ENCODE measurements at places on chromosomes 7 and 10.

DNA sequence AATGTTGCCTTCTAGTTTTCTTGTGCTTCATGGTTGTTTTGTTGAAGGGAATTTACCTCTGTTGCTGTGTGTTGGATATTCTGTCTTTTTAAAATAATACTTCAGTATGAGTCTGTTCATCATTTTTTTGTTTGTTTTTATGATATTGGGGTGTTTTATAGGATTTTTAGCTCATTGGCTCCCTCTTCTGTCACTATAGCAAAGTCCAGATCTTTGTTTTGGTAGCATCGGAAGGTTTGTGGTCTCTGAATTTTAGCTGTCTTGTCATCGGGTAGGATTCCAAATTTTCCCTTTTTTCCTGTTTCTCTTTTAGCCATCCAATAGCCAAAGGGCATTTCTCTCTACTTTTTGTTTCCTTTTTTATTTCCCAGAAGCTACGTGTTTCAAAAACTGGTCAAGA is 91.4 kb downstream of the EXOC4 start:
- no peak for DNase-seq

DNA sequence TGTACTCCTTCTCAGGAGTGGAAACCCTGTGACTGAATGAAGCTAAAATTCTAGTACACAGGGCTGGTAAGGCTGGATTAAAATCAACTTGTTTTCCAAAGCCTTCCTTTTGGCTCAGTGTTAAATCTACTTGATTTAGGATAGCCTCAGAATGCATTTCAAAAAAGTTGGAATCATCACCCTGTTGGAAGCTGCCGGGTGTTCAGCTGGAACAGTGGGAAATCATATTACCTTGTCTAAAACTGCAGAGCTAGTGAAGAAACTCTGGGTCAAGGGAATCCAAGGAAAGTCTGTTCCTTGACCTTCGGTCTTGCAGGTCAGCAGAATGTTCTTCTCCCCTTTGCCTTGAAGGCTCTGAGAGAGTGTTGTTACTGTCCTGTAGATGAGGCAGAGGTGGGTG is 252.1 kb upstream of the INHBA start:
- no peak for DNase-seq

DNA sequence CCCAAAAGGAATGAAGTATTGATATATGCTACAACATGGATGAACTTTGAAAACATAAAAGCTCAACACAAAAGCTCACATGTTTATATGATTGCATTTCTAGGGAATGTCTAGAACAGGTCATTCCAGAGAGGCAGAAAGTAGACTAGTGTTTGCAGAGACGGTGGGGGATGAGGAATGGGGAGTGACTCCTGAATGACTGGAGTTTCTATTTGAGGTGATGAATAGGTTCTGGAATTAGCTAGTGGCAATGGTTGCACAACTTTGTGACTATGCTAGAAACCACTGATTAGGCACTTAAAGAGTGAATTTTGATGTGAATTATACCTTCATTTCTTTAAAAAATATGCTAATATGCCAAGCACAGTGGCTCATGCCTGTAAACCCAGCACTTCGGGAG is 6.9 kb downstream of the KPNA7 start:
- no peak for DNase-seq

- no peak for DNase-seq
Observed at GRCh38 chr7:80453699-80454340, 58.0 kb downstream of the GNAT3 start.

GRCh38 chr7:17015598-17016031 is 133.8 kb upstream of the AGR3 start:
- DNase-seq: no peak

- DNase-seq: no peak
Observed at GRCh38 chr10:8444630-8445029, 390.1 kb downstream of the GATA3 start.

- no peak for DNase-seq
Observed at GRCh38 chr7:42389697-42390096, 152.7 kb upstream of the GLI3 start.

DNA sequence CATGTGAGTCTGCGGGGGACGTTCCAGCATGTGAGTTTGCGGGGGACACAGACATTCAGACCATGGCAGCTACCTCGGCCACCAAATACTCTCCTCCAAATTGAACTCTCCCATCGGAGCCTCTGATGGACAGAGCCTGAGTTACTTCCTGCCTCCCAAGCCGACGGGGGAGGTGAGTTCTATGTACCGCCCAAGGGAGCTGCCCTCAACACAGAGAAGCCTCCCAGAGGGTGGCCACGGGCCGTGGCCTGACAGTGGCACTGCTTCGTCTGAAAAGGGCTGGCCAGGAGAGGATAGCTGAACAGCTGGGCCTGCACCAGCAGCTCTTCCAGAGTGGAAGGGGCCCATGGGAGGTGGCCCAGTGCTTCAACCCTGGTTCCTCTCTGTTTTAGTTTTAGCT is 274.5 kb upstream of the PPP2R2D start:
- DNase-seq: no peak

DNA sequence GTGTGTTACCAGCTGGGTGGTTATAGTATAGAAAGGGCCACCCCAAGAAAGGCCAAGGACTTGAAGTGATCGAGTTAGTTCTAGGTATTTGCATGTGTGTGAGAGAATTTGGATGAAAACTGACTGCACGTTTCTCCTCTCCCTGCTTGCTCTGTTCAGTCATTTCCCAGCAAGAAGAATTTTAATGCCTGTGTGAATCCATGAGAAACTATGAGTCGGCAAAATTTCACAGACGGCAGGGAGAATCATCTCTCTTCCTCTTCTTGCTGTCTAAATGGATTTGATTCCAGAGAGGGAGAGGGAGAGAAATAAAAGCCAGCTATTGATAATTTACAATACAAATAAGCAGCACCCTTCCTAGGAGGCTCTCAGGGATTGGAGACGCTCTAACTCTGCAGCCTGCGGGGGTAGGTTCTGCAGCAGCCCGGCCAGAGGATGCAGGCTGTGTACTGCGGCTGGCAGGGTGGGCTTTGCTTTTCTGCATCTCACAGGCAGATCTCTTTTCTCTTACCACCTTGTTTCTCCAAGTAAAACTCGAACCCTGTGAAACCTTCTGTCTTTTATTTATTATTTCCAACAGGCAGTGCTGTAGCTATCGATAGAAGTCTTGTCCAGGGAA is 183.6 kb downstream of the TCF7L2 start:
- DNase-seq: no peak

GRCh38 chr7:85205754-85206153 is 18.9 kb upstream of the SEMA3D start:
- no peak for DNase-seq

- DNase-seq: no peak
Observed at GRCh38 chr7:64602518-64602917, 39.6 kb upstream of the ZNF680 start.

DNA sequence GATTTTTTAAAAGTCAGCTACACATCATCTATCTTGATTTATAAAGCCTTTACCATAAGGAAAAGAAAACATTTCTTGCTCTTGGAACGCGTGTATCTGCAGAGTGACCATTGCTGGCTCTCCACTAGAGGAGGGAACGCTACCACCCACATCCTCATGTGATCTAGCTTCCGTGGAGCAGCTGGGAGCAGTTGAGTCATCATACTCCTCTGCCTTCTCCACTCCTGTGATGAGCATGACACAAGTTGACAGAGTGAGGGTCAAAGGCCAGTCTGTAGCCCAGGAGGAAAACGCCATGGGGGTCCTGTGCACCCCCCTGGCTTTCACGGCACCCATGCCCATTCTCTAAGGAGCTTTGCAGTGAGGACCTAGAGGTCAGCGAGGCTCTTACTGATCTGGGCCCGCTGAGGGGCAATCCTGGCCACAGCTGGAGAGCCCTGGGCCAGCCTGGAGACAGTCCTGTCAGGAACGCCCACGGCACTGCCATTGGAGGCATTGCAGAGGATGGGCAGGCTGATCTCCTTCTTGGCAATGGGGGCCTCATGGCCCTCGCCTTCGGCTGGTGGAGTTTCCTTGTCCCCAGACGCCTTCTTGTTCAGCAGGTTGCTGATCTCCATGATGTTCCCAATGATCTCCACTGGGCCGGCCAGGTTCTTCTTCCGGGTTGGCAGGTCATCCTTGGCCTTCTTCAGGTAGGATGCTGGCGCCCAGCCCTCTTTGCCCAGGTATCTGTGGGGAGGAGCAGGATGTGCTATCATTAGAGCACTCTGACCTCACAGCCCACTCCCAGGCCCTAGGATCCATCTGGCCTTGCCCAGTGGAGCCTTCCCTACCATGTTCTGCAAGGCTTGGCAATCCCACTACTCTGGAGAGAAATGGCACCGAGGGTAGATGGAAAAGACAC is 119.2 kb downstream of the NEURL1 start:
- no peak for DNase-seq

DNA sequence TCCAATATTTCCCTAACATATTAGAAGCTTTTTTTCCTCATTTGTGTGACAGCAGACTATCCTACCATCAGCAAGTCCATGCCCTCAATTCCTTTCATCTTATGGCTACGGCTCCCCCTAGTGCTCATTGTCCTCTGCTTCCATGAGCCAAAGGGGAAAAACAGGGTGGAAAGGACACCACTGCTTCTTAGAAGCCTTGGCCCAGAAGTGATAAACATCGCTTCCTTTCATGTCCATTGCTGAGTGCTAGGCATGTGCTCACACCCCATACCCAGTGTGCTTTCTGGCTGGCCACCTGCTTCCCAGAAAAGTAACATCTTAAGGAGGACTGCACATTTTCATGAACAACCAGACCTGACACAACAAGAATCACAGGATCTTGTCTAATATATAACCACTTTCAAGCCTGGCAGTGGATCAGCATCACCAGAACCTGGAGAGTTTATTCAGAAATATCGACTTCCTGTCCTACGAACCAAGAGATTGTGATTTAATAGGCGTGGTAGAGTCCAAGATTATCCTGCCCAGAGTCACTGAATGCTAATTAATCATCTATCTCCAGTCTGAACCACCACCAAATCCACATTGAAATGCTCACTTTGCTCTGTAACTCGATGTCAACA is 650.5 kb upstream of the SORCS1 start:
- no peak for DNase-seq

DNA sequence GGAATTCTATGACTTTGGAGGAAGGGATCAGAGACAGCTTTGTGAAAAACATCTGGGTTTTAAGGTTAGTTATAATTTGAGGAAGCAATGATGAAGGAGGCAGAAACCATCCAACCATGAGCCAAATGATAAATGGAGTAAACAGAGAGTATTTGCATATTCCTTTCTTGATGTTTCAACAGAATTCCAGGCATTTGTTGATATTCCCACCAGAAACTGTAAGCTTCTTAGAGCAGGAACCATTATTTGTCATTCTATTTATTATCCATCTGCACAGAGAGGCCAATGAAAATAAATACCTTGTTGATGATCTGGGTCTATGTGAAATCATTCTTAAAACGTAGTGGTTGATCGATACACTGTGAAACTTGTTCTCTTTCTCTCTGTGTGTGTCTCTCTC is 715.3 kb downstream of the INHBA start:
- DNase-seq: no peak

DNA sequence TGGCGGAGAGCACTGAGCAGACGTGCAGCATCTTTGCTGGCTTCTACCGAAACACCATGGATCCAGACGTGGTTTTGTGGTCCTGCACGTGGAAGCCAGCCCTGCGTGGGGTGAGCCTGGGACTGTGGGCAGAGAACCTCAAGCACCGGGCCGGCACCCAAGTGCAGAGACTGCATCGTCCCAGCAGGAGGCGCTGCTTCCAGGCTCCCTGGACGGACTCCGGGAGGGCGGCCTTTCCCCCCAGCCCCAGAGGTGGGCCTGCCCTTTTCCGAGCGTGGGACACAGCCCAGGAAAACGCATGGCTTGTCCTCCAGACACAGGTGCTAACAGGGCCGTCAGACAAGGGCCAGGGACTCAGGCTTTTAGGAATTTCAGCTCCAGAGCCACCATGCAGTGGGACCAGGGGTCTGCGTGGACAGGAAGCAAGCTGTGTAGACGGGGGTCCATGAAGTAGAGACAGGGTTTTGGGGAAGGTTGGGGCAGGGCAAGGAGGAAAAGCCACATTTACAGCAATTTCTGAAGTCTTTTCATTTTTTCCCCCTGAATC is 303.9 kb downstream of the WDR37 start:
- peak; percentile 33 for DNase-seq

GRCh38 chr7:99863847-99864440 is 12.9 kb downstream of the OR2AE1 start:
- no peak for DNase-seq

- no peak for DNase-seq
Observed at GRCh38 chr10:110448682-110449418, 48.9 kb upstream of the DUSP5 start.

DNA sequence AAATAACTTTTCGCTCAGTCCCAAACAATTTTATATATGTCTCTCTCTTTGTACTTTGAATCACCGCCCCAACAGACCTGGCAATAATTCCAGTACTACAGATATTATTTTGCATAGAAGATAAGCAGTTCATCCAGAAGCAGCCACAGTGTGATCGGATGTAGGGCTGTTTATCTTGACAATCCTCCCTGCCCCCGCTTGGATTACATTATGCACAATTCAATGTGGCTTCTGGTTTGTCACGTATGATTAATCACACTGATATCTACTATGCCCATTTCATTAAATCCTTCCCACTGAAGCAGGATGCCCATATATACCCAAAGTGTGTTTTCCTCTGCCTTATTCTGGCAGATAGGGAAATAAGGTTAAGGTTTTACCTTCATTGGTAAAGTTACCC is 115.2 kb downstream of the PDE1C start:
- no peak for DNase-seq

- DNase-seq: no peak
Observed at GRCh38 chr10:36280321-36280741, 638.2 kb upstream of the FZD8 start.

DNA sequence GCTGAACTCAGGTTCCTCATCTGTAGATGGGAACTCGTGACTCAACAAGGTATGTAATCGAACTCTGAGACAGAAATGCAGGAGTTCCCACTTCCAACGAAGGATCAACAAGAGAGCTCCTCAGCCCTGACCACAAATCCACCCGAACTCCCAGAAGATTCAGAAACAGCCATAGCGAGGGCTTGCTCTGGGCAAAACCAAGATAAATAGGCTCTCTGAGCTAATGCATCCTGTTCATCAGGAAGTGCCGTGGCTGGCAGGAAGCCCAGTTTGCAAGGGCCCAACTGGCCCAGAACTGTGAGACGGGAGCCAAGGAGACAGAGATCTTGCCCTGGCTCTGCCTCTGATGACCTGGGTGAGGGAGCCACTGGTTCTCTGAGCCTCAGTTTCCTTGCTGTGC is 141.7 kb upstream of the PFKP start:
- DNase-seq: no peak

- no peak for DNase-seq
Observed at GRCh38 chr7:113804475-113805095, 114.2 kb downstream of the PPP1R3A start.

DNA sequence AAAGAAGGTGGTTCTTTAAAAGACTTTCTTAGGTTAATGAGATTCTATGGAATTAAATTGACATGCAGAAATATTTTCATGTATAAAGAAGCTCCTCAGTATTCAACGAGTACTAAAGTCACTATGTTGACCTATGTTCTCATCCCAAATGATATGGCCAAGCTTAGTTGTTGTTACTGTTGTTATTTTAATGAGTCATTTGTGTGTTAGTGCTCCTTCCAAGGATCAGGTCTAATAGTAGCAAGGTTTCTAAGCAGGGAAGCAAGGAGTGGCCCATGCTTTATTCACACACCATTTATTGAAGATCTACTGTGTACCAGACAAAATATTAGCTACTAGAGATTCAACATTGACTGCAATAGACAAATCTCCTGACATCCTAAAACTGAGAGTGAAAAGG is 41.9 kb downstream of the LRRN3 start:
- DNase-seq: no peak

Data from activated CD4-positive, alpha-beta T cell treated with anti-CD3 and anti-CD28 coated beads for 48 hours (primary cell).